ENCODE measurements at places on chromosomes 3 and 15.

- DNase-seq = no peak
Observed at GRCh38 chr3:27990324-27990723, 251.1 kb upstream of the CMC1 start.

- peak; percentile 57 for DNase-seq
Observed at GRCh38 chr3:133527081-133527715, 46.3 kb upstream of the CDV3 start.

GRCh38 chr15:57921371-57921770 is 144.1 kb downstream of the ALDH1A2 start:
- DNase-seq = no peak

GRCh38 chr15:59991834-59992233 is 12.3 kb upstream of the FOXB1 start:
- DNase-seq = no peak

- no peak for DNase-seq
Observed at GRCh38 chr3:72065236-72065635, 280.3 kb upstream of the PROK2 start.

- DNase-seq = no peak
Observed at GRCh38 chr15:59306520-59307164, 66.0 kb downstream of the MYO1E start.

DNA sequence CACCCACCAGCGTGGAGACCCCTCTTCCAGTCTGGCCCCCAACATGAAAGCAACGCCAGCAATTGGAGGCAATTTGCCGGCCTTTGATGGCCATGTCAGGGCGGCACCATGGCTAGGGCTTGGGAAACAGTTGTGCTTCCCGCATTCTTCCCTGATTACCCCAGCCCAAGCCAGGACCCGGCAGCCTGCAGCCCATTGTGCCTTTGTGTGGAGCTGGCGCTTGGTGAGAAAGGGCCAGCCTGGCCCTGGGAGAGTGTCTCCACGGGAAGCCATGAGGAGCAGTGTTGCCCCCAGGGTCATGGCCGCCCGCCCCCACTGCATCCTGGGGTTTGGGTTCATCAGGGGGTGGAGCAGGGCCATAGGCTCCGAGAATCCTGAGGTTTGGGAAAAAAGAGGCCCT is 66.0 kb downstream of the DNAJB8 start:
- DNase-seq = no peak

DNA sequence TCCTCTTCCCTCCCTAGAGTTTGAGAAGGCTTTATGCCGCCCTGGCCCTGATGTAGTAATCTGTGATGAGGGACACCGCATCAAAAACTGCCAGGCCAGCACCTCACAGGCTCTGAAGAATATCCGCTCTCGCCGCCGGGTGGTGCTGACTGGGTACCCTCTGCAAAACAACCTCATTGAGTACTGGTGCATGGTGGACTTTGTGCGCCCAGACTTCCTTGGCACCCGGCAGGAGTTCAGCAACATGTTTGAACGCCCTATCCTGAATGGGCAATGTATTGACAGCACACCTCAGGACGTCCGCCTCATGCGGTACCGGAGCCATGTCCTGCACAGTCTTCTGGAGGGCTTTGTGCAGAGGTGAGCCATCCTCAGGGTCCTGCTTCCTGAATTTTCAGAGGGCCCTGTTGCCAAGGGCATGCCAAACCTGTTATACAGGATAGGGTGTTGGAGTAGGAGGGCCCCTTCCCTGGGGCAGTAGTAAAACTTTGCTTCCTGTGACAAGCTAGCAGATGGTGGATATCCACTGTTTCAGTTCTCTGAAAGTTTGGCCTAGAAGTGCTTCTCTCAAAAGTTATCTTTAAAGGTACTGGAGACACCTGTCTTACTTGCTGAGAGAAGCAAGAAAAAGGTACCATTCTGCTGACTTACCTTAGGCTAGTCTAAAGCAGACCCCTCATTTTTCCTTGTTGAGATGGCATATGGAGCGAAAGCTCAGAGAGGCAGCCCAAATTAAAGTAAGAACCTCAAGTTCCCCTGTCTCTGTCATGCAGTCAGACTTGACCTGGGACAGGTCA is 33.7 kb upstream of the TEX264 start:
- DNase-seq = no peak

GRCh38 chr15:101264911-101265641 is 12.2 kb downstream of the SELENOS start:
- DNase-seq = no peak

DNA sequence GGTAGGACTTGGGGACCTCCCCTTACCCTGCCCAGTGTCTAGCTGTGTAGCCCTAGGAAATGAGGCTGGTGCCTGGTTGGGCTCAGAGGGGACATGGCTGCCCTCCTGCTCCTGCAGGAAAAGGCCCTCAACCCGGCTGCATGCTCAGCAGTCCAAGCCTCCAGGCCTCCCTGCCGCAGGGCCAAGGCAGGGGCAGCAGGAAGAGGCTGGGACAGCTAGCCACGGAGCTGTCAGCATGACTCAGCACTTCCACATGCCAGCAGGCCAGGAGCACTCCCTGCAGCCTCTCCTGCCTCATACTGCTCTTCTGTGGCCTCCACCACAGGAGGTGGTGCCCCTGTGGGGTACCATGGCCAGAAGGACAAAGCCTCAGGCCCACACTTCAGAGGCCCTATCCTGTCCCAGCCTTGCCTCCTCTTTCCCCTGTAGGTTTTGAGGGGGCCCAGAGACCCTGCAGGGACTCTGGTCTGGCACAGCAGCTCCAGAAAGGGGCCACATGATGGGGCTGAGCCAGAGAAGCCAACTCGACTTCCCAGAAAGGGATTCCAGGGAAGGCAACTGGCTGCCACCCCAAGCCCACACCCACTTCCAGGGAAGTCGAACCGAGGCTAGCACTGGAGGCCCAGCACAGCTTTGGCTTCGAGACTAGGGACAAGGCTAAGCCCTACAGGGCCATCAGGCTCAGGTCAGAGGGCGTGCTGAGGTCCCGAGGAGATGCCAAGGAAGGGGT is 19.5 kb downstream of the TKT start:
- DNase-seq = peak; percentile 49

- no peak for DNase-seq
Observed at GRCh38 chr3:147030274-147030673, 376.1 kb downstream of the ZIC4 start.

- no peak for DNase-seq
Observed at GRCh38 chr3:55235416-55235815, 251.7 kb downstream of the WNT5A start.

DNA sequence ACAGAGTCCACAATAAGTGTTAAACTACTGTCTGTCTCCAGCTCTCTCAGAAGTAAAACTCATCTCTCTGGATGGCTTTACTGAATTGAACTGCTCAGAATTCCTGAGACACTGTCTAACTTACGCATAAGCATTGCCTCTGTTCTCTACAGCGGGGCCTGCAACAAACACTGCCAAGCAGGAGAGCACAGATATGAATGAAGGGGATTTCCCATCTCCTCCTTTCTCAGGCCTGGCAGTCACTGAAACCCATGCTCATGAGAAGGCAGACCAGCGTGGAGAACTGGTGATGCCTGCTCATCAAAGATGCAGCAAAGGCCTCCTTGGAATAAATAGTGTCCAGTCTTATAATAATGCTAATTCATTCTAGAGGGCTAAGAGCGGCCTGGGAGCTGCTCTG is 10.3 kb downstream of the RASGRP1 start:
- DNase-seq = no peak

GRCh38 chr15:37086521-37086920 is 13.8 kb downstream of the MEIS2 start:
- DNase-seq = no peak

GRCh38 chr3:113985541-113985940 is 37.7 kb downstream of the ZDHHC23 start:
- no peak for DNase-seq

GRCh38 chr3:89289574-89290190 is 182.3 kb downstream of the EPHA3 start:
- DNase-seq = no peak

All from right hindlimb (tissue), 1 donor.